Substantia nigra (tissue), 51 donors: ENCODE measurements at places on chromosomes 3 and 15.

DNA sequence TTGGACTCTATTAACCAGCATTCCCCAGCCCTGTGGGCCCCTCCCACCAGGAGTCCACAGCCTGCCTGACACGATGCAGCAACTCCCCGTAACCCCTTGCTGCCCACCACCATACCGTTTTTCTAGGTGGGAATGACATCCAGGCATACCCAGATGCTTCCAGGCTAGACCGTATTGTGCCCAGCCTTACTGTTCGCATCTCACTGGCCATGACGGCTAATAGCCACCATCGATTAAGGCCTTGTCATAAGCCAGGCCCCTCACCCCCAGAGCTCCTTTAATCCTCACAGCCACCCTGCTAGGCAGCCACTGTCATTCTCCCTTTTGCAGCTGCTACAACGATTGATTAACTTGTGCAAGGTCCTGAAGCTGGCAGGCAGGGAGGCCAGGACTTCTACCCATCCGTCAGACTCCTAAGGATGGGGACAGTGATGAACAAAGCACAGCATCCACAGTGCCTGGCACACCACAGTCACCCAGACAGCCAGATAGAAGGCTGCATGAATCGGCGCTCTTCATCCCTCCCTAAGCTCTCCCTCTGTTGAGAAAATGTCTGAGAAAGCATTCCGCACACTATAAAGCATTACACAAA lies 60.0 kb upstream of the FLNB start:
- no peak for DNase-seq

- no peak for DNase-seq
Measured at GRCh38 chr15:80838666-80839065, 59.5 kb downstream of the CEMIP start.

DNA sequence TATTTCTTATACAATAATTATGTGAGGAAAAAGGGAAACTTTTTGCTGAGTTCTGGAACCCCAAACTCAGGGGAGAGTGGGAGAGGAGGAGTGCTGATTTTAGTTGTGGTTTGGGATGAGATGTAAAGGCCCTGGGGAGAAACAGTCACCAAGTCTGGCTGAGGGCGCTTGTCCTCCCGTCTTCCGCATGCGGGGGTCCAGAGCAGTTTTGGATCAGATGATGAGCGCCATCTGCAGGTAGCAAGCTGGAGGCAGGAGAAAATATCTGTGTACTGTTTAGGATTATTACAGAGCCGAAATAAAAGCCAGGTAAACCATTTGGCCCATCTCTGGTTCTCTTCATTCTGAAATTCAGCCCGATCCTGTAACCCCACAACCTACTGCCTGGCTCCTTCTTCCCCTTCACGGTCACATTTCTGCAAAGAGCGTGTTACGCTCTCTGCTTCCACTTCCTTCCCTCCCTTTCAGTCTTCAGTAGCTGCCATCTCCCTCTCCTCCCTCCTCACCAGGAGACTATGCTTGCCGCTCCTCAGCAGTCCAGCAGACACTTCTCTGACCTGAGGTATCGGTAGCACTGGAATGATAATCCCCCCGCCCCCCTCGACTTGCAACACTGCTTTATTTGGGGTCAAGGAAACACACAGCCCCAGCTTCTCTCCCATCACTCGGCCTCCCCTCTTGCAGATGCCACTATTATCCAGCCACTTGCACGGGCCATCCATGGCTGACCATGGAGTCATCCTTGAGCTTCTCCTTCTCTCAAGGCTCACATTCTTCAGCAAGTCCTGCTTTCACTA lies 1.4 kb upstream of the PARP14 start:
- DNase-seq, result peak; percentile 44

DNA sequence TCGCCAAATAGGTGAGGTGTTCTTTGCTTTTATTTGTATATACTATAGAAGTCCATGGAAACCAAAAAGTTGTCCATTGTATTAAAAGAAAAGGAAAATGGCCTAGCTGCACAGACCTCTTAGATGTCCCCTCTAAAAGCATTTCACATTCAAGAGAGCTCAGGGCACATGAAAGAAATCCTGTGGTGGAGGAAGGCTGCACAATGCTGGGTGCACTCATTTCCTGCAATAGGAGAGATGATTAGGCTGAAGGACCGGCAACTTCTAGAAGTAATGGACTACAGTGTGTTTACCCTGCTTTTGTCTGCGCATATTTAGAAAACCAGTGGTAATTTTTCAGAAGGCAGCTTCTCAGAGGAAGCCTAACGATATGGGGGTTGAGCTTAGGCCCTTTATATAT lies 25.4 kb downstream of the PPM1L start:
- no peak for DNase-seq

DNA sequence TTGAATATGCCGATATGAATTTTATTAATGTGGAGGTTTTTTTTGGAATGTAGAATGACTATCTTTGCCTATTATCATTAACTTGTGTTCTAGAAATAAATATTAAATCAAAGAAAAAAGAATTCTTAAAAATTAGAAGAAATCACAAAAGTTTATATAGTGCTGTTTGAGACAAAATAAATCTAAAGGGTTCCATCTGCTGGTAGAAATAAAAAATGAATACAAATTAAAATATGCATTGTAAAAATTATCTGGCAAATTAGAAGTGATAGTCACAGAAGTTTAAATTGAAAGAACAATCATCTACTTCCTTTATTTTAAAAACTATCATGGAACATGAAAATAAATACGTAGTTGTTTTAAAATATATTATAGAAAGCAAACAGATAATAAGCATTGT lies 22.7 kb upstream of the ZBTB20 start:
- no peak for DNase-seq

- no peak for DNase-seq
Measured at GRCh38 chr15:45476410-45476809, 46.1 kb downstream of the SLC30A4 start.

DNA sequence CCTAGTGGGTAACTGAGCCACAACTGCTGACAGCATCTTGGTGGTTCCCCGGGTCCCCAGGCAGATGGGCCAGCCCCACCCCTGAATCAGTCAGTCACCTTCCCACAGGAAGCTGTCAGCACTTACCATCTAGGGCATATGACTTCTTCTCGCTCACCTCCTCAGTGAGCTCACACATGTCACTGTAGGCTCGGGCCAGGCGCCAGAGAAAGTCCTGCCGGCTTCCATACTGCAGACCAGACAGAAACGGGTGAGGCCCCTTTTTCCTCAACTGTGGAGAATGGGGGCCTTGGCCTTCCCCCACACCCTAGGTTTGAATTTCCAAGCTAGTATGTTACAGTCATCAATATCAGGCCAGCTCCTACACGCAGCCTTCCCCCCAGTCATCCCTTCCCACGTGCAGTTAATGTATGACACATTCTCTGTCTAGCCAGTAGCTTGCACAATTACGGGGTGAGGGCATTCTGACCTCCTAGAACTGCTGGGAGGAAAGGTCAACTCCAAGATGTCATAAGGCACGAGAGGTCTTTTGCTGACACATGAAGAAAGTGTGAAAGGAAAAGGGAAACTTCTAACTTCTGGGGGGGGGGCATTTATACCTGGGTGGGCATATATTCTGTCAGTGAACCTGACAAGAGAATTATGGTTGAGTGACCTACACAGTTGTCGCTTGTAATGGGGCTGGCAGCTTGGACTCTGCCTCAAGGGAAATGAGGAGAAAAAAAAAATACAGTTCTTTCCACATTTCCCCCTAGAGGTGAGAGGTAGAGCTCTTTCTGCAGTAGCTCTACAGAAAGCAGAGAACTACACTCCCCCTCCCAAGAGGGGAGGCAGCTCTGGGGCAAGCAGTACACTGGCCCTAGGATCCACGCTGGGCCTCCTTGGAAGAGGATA lies 10.9 kb downstream of the RMDN3 start:
- DNase-seq, result no peak

DNA sequence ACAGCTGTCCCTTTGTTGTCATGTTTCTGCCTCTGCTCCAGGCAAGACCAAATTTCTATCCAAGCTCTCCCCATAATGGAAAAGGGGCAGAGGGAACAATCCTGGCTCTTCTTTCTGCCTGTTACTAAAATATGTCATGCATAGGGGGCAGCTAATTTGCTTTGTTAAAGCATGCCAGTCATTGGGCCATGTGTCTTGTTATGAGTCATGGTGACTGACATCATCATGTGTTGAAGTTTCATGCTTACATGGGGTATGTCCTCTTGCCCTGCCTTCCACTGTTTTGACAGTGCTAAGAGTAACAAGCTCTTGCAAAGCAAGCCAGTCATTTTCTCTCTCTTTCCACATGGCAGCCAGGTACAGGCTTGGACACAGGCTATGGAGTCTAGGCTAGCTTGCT lies 268.9 kb downstream of the GABRB3 start:
- DNase-seq, result no peak

DNA sequence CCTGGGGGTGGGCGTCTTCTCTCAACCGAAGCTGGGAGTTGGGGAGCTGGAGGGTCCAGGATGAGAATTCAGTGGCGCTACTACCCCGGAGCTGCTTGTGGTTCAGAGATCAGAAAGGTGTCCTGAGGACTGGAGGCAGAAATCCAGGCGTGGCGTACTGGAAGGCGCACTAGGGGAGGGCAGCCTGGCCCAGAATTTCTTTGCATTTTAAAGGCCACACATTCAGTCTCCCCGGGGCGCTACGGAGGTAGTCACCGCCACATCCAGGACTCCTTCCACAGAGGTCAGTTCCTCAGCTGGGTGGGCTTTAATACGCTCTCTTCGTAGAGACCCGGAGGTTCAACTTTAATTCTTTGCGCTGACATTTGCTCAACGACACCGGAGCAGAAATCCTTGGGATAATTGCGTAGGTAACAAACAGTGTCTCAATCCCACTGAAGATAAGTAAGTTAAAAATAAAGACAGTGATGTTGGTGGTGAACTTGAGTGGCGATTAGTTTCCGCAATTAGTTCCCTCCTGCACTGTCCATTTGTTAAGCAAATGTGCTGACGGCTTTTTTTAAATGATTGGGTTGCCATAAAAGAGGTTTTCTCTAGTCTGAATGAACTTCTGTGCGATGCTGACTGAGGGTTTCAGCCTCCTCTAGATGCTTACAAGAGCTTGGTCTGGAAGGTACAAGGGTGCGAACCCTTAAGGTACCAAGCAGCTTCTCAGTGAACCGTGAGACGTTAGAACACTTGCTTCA lies 535 bp downstream of the MCTP2 start:
- no peak for DNase-seq

DNA sequence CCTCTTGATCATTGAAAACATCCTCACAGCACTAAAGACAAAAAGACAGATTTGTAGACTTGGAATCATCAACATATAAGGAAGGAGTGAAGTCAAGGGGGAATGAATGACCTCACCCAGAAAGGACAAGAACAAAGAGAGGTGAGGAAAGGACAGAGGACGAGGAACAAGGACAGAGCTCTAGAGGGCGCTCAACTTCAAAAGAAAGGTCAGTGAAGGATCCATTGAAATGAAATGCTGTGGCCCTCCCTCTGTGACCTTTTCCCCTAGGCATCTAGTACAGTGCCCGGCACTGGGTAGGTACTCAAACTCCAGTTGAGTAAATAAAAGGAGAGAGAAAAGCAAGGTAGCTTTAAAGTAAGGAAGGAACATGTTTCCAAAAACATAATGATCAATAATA lies 2.6 kb downstream of the ATP8B4 start:
- no peak for DNase-seq

DNA sequence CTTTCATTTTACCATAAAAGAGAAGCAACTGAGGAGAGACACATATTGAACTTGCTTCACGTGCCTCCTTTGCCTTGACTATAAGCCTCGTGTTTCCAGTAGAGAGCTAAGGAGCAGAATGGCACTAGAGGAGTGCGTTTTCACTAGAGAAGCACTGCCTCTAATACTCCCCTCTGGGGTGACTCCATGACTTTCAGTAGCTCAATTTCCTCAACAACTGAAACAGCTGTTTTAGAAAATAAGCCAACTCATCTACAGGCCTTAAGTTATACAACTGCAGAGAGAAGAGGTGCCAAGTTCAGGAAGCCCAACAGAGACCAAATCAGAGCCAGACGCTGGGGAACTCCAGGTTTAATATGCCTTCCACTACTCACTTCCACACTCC lies 1.9 kb downstream of the UBP1 start:
- DNase-seq, result no peak

- no peak for DNase-seq
Measured at GRCh38 chr3:125324341-125324740, 50.8 kb downstream of the ZNF148 start.

DNA sequence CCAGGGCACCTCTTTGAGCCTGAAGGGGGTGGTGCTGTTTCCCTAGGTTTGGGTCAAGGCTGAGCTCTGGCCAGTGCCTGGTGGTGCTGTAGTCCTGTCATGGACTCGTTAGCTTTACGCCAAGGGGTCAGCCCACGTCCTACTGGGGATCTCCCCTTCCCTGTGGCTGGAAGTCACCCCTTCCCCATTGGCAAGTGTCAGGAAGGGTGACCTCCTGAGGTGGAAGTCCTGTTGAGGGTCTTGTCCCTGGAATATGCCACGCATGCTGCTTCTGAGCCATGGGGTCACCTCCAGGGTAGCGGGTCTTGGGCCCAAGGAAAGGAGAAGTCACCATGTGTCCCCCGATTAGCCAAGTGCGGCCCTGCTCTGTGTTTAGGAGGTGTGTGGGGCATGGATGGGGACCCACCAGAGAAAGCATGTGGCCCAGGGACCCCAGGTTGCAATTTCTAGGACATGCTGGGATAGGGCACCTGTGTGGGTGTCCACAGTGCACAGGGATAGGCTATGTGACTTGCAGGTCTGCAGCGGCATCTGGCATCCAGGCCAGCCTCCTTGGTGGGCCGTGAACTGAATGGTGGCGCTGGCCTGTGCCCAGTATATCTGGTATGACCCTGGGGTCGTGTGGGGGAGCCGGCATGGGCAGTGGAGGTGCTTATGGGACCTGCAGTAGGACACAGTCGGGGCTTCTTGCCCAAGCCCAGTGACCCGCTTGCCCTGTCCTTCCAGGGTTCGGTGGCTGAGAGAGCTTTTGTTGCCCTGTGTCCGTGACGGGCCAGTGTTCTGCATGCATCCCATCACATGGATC lies 226.7 kb downstream of the SNRPN start:
- DNase-seq, result no peak

DNA sequence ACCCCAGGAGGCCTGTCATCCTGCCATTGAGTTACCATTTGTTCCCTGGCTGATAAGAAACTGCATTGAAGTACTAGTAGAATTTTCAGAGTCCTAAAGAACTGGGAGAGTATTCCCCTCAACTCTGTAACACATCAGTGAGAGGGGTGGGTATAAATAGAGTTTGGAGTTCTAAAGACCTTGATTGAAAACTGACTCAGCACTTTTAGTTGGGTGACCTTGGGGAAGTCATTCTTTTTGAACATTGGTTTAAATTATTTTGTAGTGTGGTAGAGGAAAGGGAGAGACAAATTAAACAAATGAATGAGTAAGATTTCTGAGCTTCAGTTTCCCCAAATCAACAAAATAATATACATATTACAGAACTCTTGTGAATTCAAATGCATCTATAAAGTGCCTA lies 344.5 kb upstream of the THBS1 start:
- DNase-seq, result no peak
